ENCODE measurements at places on chromosomes 1 and 21. TPM values are rescaled to one million over a fixed set of nuclear protein-coding genes. Genes with fewer than 3 reads are reported as not detected.

GRCh38 chr1:212481438-212481767, 48.7 kb downstream of the NENF start:
- no peak for DNase-seq

- DNase-seq: peak; percentile 54
These were observed 48.7 kb upstream of the SLC19A1 start for GRCh38 chr21:45590726-45591618.

- no peak for DNase-seq
These were observed 375.2 kb downstream of the KCNH1 start for GRCh38 chr1:210758761-210759160.

DNA sequence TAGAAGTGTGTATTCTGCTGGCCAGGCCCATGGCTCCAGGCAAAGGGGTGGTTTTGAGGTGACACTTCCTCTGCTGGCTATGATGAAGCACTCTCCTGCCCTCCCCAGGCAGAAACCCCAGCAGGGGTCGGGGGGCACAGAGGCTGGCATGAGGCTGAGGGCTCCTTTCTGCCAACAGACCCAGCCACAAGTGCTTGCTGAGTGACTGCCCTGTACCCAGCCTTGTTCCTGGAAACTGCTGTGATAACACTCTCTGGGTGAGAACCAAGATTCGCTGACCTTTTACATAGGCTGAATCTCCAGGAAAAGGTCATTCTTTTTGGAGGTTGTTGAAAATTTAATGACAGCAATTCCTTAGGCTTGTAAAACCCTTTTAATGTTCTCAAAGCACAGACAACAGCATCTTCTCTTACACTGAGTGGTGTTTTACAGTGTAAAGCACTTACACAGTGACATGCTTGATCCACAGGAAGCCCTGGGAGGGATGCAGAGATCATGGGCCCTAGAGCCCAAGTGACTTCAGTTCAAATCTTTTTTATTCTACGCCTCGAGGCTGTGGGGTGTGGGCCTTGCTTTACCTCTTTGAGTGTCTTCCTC, 155.5 kb upstream of the FGGY start:
- no peak for DNase-seq

Gene FCN3
- not detected for total RNA-seq

- no peak for DNase-seq
These were observed 3.1 kb downstream of the BSDC1 start for GRCh38 chr1:32390904-32391870.

- no peak for DNase-seq
These were observed 95.1 kb upstream of the ESRRG start for GRCh38 chr1:216818284-216818683.

Gene SH2D5
- not detected for total RNA-seq

DNA sequence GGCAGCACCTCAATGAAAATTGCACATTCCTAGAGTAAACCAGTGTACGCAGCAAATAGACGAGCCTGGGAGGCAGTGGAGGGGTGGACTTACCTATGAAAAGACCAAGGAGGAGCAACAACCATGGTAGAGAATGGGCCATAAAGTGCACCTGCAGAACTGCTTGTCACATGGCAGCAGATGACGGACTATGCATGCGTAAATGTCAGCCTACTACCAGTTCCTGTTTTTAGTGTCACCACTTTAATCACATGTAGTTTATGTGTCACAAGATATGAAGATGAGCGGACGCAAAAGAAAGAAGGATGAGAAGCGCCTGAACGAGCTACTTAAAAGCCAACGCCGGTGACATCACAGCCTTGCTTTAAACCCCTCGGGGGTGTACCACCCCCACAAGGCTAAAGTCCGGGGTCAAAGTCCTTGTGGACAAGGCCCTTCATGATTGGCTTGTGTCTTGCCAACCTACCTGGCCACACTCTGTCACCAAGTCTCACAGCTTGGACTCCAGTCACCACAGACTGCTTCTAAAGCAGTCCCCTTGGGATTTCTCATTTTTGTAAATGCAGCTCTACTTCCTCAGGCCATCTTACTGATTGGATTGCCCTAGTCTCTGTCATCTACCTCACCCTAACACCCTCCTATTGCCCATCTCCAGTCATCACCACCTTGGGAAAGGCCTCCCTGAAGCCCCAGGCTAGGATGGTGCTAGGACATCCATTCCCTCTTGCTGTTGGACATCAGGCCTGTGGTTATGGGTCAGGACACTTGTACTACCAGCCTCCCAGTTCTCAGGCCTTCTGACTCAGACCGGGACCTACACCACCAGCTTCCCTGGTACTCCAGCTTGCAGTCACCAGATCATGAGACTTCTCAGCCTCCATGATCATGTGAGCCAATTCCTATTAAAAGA, 6.0 kb upstream of the LY9 start:
- DNase-seq: peak; percentile 84

DNA sequence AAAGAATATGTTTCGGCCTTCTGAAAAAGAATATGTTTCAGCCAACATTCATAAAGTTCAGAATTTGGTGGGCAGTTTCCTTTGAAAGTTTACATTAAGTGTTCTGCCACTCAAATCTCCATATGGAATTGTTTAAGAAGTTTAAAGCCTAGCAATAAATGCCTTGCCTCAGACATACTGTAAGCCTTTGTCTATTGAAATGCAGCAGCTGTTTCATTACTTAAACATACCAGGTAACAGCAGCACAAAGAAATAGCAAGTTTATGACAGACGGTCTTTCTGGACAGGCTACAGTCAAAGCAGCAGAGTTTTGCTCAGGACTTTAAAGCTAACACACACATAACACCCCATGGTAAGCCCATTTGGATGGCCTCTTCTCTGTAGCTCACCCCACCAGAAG, 38.5 kb upstream of the C1orf105 start:
- DNase-seq: no peak

DNA sequence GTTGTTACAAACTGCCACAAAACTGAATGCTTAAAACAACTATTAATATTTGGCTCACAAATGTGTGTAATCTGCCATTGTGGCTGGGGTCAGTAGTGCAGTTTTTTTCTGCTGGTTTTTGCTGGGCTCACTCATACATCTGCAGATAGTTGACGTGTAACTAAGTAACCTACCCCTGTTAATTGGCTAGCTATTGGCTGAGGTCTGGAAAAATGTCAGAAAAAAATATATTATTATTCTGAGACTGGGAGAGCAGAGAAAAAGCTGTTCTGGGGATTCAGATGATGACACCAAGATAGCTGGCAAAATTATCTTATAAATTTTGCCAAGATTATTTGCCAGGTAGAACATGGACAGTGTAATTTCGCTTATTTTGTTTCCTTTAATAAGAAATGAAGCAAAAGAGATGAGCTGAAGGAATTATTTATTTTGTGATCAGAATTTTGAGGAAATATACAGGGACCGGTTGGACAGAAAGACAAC, 616.1 kb upstream of the ADAMTS5 start:
- no peak for DNase-seq

Gene SHE
- total RNA-seq: 1.6 TPM

GRCh38 chr1:104348277-104348676, 598.6 kb downstream of the AMY1C start:
- no peak for DNase-seq

- DNase-seq: no peak
These were observed 28.7 kb downstream of the RPS27 start for GRCh38 chr1:154019269-154019668.

DNA sequence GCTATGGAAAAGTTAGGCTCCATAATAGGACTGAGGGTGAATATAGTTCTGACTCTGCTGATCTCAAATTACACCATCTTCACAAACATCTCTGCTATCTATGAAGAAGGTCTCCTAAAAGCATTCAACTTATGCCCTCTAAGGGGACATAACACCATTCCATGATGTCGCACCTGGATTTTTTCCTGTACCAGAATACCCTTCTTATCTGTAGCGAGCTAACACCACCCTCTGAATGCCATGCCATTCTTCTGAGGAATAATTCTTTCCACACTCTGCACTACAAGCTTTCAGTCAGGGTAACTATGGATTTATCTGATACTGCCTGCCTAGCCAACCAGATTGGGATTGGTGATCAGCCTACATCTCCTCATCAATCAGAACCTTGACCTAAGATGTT, 203.8 kb downstream of the PTPRC start:
- DNase-seq: no peak

DNA sequence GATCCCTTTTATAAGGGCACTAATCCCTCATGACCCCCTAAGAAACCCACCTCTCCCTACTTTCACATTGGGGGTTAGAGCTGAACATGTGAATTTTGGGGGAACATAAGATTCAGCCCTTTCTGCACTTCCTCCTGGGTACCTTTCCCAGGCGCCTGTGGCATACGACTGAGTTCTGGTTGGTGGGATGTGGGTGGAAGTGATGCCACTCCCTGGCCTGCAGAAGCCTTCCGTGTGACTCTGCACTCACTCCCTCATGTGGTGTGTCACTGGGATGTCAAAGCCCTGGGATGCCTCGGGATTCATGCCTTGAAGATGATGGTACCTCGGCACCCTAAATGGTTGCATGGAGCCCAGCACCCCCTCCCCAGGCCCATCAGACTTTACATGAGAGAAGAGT, 28.3 kb upstream of the VASH2 start:
- no peak for DNase-seq

- no peak for DNase-seq
These were observed 497.0 kb upstream of the USP24 start for GRCh38 chr1:55712148-55712547.

- DNase-seq: no peak
These were observed 57.7 kb upstream of the GADD45A start for GRCh38 chr1:67627336-67627735.

DNA sequence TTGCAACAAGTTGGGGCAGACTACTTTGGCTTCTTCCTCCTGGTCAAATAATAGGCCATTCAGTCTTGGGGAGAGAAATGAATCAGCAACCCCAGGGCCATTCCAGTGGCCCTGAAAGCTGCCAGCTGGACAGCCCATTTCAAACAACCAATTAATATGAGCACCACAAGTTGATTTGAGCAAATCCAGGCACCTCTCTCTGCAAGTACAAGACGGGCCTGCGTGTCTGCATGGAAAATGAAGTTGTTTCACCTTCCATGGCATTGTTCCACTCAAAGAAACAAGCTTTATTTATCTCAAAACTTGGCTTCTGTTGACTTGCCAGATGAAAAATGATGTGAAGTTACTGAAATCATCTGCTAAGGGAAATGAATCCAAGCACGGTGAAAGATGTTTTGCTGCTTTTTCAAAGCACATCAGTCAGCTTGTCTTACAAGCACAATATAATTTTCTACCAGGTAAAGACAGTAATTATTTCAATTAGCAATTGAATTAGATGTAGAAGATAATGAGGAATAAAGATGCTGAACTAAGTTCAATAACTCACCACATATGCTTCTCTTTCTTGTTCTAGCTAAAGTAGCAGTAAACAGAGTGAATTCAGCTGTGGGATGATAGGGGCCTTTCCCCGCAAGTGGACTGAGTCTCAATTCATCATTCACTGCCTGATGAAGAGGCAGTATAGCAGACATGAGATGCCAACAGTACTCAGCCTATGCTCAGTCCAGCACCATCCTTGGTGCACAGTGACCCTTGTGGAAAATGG, 95.2 kb upstream of the SSX2IP start:
- DNase-seq: no peak

Gene ABCG1
- total RNA-seq: 33.0 TPM

- no peak for DNase-seq
These were observed 538.4 kb upstream of the NCAM2 start for GRCh38 chr21:20459838-20460237.

DNA sequence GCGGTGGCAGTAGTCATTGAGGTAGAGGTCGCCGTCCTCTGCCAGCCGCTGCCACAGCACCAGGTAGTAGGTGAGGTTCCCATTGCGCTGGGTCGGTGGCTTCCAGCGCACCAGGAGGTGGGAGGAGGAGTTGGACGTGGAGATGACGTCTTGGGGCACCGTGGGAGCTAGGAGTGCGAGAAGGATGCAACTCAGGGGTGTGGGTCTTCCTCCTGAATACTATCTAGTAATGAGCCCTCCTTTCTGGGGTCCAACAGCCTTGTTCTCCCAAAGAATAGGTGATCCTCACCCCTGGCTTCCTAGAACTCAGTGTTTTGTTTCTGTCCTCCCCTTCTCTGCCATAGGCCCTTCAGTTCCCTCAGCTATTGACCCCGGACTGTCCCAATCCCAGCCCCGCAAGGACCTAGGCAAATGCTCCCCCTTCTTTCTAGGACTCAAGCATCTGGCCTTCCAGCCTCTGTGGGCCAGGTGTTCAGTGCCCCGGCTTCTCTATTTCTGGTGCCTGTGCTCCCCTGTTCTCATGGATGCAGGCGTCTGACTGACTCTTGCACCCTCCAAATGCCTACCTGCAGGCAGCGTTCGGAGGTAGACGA, 12.9 kb downstream of the INSRR start:
- DNase-seq: no peak

- DNase-seq: no peak
These were observed 157.7 kb downstream of the TRIM33 start for GRCh38 chr1:114353262-114353661.

Gene EFCAB14
- total RNA-seq: 97.0 TPM

DNA sequence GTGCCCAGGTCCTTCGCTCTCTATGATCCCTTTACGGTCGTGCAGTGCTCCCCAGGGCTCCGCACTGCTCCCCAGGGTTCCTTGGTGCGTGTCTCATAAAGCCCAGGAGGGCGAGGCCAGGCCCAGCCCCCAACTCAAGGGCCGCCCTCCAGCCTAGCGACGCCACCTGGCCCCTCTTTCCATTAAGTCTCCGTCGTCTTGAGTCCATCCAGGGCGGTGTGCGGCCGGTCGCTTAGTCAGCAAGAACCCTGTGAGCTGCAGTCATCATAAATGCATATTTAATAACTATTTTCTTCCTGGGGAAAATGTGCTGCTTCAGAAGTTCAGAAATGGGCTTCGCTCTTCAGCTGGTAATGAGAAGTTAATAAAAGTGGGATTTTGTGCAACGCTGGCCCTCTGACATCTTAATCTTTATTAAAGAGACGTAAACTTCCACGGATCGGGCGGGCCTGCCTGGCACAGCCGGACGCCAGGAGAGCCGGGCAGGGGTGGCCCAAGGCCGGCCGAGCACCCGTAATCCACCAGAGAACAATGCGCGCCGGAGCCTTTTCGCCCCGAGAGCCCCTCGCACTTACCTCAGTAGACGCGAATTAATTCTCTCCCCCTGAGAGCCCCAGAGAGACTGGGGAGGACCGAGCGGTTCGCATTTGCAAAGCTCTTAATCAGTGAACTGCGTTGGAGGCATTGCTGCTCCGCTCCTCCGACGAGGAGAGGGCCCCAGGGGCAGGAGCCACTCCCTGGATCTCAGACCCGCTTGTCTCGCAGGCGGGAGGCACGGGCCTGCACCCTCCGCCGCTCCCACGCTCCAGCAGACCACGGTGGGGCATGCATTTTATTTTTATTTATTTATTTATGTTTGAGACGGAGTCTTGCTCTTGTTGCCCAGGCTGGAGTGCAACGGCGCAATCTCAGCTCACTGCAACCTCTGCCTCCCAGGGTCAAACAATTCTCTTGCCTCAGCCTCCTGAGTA, 188.3 kb upstream of the ARHGEF16 start:
- no peak for DNase-seq

- DNase-seq: no peak
These were observed 43.0 kb downstream of the KDM1A start for GRCh38 chr1:23062271-23062670.

- peak; percentile 30 for DNase-seq
These were observed 8.1 kb upstream of the PRELP start for GRCh38 chr1:203467550-203467921.

Gene FMO2
- total RNA-seq: 3.3 TPM

Gene INKA2
- 2.3 TPM for total RNA-seq

Gene MPL
- total RNA-seq: not detected

Measured in Peyer's patch (tissue), 4 donors.